ENCODE measurements at places on chromosomes 11 and 22.

GRCh38 chr11:82631722-82632630 is 101.7 kb downstream of the FAM181B start:
- DNase-seq = no peak

- peak; percentile 34 for DNase-seq
Observed at GRCh38 chr11:117959438-117960149, 26.6 kb upstream of the IL10RA start.

DNA sequence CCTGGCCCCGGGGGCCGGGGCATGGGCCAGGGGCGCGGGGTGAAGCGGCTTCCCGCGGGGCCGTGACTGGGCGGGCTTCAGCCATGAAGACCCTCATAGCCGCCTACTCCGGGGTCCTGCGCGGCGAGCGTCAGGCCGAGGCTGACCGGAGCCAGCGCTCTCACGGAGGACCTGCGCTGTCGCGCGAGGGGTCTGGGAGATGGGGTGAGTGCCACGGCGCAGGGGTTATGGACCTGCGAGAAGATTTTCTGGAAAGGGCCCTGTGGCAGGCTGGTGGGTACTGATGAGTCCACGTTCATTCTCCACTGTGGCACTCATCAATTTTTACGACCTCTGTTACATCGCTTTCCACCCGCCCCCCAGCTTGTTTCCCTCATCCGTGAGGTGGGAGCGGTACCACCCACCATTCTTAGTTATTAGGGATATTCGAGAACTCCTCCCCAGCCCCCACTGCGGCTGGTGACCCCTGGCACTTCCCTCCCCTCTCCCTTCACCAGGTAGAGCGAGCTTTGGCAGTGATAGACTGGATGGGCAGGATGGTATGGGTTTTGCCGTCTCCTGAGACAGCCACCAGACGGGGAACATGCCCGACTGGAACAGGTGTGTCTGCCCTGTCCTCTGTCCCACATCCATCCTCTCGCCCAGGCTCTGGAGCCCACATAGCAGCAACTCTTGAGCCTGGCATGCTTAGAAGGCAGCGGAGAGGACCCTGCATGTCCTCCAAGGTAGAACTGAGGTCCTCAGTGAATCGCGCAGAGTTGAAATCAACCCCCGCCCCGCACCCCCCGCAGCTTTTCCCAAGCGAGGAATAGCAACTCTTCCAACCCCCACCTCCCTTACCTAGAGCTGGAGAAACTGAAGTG is 562 bp downstream of the DGAT2 start:
- DNase-seq = no peak

DNA sequence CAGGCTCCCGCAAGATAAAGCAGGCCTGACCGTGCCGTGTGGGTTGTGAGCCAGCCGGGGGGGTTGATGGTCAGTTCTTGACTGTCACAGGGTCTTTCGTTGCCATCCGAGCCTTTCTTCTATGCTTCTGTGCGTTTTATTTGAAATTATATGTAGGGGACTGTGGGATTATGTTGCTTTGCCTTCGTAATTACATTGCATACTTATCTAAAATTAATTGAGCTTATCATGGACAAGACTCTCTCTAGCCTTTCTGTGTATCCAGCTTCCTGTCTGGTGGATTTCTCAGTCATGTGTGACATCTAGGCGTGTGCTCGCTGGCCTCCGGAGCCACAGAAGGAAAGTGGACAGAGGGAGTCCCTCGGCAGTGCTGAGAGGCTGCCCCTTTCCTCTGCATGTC is 93.2 kb downstream of the TBC1D22A start:
- no peak for DNase-seq

DNA sequence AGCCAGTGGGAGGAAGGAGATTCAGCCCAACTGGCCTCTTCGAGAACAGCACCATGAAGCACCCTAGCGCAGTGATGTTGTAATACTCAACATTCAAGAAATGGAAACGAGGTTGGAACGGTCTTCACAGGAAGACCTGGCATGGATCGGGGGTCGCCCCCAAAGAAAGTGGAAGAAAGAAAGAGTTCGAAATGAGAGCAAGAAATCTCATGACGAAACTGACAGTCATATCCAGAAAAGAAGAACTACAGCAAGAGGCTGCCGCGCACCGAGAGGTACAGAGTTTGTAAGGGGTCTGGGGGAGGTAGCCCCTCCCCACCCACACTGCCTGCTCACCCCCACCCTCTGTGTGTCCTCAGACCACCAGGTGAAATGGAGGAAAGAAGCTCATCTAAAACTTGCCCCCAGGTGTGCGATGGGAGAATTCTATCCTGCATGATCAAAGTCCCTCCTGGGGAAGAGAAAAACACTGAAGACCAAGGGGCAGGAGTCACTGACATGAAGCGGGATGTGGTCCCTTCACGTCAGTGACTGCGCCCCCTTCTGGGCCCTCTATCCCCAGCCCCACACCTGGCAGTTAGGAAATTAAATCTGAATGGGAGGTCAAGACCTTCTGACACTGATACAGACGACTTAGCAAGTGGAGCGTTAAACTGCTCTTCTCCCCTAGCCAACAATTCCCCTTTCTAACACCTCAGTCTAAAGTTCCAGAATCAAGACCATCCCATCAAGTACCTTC is 52.9 kb upstream of the SPATA19 start:
- no peak for DNase-seq

DNA sequence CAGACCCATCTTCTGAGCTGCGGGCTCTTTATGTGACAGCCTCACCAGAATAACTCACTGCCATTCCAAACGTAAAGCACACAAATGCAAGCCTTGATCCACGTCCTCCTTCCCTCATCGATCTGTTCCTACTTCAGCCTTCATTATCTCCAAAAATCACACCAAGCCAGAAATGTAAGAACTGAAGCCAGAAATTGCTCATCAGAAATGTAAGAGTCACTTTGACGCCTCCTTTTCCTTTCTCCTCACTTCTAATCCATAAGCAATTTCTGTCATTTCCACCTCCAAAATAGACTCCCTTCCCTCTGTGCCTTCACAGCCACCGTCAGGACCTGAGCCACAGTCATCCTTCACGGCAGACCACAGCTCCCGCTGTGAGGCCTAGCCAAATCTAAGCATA is 387.3 kb upstream of the B3GAT1 start:
- no peak for DNase-seq

DNA sequence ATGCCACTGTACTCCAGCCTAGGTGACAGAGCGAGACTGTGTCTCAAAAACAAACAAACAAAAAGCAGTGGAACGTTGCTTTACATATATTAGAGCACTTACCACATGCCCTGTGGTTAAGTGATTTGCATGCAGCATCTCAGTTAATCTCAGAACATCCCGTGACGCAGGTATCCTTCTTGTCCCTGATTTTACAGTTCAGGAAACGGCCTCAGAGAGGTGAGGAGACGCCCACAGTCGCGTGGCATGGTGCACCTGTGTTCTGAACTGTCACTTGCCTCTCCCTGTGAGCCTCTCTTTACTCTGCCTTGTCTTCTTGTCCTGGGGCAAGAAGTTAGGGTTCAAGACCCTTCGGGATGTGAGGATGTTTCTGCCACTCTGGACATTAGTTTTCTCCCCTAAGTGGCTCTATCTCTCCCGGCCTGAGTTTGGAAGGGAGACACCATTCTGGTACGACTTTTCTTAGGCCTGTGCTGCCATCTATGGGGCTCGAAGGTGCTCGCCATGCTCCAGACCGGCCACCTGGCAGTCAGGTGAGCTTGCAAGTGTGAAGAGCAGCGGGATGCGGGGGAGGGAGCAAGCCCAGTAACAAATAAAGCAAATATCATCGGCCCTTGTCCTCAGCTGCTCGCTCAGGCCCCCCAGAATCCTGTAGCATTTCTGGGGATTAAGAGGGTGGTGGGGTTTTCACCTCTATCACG is 25.6 kb downstream of the YWHAH start:
- peak; percentile 51 for DNase-seq

GRCh38 chr22:37880668-37881440 is 25.2 kb upstream of the MICALL1 start:
- no peak for DNase-seq

DNA sequence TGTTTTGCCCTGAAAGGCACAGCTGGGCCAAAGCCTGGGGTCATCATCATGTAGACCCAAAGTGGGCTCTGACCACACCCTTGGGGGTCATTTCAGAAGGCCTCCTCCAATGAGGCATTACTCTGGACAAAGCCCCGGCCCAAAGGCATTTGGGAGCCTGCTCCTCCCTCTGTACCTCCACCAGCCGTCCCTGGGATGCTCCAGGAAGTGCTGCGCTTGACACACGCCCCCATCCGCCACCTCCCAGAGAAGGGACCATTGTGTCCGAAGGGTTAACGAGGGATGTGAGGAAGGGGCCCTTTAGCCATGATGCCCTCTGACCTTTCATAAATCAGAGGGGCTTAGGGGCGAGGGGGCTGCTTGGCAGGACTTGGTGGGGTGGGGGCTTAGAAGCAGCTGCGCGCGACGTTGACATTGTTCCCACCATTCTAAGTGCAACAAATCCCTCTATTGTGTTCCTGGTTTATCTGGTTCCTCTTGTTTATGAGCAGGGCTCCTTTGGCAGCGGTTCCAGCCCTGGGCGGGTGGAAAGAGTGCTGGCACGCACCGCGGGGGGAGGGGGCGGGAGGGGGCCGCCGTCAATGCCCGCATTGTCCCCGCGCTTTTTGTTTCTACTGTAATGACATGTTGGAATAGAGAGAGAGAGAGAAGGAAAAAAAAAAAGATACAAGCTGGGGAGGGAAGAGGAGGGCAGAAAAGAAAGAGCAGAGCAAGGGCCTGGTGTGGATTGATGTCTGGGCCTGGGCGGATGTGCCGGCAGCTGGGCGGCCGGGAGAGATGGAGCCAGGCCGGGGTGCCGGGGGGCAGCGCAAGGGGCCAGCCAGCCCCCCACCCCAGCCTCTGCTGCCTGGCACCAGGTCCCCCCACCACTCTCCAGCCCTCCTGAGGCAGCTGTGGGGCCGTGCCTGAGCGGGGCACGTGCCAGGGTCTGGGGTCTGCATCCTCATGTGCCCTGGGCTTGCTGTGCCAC is 32.1 kb upstream of the SOX10 start:
- no peak for DNase-seq

DNA sequence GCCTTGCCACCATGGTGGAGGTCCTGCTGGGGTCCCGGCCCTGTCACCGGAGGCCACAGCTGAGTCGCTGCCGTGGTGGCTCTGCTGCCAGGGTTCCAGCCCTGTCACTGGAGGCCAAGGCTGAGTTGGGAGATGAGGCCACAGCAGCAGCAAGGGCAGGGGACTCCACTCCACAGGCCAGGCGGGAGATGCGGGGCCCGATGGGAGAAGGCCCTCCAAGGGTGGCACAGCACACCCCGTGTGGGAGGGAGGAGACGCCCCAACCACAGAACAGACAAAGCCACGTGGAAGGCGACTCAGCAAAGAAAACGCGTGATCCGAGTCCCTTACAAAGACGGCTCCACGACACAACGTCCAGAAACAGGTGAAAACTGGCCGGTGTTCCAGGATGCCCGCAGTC is 159.3 kb downstream of the BRD1 start:
- no peak for DNase-seq

- no peak for DNase-seq
Observed at GRCh38 chr11:16252373-16252772, 104.0 kb downstream of the SOX6 start.

DNA sequence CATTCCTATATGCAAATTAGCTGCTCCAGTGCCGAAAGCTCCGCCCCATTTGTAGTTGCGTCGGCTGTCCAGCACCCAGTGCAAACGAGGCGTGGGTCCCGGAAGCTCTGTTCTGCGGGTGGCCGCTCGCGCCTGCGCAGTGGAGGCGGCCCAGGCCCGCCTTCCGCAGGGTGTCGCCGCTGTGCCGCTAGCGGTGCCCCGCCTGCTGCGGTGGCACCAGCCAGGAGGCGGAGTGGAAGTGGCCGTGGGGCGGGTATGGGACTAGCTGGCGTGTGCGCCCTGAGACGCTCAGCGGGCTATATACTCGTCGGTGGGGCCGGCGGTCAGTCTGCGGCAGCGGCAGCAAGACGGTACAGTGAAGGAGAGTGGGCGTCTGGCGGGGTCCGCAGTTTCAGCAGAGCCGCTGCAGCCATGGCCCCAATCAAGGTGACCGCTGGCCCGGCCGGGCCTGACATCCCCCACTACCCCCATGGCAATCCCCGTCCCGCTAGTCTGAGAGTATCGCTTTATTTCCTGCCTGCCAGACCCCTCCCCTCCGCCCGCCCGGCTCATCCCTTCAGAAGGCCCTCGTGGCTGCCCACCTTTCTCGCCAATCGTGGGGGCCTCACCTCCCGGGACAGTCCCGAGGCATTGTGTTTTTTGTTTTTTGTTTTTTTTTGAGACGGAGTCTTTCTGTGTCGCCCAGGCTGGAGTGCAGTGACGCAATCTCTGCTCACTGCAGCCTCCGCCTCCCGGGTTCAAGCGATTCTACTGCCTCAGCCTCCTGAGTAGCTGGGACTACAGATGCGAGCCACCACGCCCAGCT is at the start of gene PRDX5:
PRDX5 (plus strand) TSS at position 161 of the 805 bp plus-strand sequence; CDS start at position 256, 95 bp downstream.
- DNase-seq = peak; percentile 90

DNA sequence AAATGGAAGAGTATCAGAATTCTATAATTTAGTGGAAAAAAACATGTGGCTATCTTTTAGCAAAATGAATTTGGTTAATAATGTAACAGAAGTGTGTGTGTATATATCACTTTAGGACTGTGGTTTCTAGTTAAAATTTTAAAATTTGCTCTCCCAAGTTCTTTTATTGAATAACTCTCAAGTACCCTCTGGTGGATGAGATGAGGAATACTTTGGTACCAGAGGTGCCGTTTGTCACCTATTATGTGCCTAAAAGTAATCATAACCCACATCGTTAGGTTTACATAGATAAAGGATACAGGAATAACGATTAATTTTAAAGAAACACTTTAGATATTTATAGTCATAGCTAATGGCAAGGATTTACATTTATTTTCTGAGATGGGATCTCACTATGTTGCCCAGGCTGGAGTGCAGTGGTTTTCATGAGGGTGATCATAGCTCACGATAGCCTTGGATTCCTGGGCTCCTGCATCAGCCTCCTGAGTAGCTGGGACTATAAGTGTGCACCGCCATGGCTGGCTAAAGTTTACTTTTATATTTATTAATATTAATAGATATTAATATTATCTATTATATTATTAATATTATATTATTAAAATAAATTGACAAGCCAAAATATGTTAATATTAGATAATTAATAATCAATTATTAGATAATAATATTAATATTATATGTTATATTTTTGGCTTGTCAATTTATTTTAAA is 66.7 kb upstream of the CAPRIN1 start:
- peak; percentile 61 for DNase-seq

DNA sequence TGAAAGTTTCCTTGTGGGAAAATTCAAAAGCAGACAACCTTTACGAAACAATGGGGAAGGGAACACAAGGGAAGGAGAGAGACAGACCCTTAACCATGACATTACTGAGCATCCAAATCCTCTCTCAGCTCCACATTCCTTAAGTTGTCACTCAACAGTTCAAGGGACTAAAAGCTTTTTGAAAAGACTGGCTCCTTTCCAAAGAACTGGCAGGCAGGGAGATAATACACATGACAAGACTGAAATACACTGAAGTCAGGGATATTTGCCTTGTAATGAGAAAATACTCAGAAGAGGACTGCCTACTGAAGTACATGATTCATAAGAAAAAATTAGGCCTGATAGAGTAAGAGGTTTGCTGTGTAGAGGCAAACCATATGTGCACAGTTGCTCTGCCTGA is 69.1 kb downstream of the SMCO4 start:
- DNase-seq = no peak

GRCh38 chr22:46381142-46381541 is 45.6 kb downstream of the TRMU start:
- DNase-seq = no peak

All from Kasumi-1 (cell line).